ENCODE measurements at places on chromosomes 1 and 21.

- no peak for DNase-seq
These were observed 27.2 kb upstream of the TMCO1 start for GRCh38 chr1:165795894-165796293.

DNA sequence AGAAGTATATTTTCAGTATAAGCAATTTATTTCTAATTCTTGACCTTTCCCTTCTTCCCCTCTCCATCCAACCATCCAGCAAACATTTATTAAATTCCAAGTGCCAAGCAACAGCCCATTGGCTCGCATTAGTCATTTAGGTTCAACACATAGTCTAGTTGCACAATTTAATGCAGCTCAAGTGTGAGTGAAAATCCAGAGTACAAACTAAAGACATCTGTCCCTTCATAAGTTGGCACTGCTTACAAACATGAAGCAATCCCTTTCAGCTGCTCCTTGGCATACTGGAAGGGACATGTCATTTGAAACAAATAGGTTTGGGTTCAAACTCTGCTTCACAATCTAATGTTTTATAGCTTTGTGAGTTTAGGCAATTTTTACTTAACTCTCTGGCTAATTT is 10.7 kb downstream of the CASQ2 start:
- no peak for DNase-seq

DNA sequence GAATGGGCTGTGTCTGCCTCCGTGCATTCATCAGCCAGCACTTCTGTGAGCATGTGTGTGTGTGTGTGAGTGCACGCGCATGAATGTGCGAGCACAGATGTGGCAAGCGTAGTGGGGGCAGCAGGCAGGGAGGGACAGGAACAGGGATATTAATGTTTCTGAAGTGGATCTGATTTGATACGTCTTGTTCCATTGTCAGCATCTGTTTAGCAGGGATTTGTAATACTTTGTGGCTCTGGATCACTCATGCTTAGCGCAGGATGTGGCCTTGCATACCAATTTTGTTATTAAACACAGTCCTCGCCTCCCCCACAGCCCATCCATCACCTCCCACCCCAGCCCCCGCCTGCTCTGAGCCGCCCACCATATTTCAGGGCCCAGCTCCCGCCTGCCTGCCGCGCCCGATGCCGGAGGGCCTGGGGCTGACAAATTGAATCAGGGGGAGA is 52.4 kb downstream of the TMEM53 start:
- no peak for DNase-seq

GRCh38 chr1:80966266-80966665 is 834.5 kb upstream of the ADGRL2 start:
- DNase-seq, result no peak

GRCh38 chr1:15870421-15870820 is 22.9 kb downstream of the SPEN start:
- no peak for DNase-seq

GRCh38 chr21:17451364-17451891 is 61.4 kb upstream of the CXADR start:
- no peak for DNase-seq

DNA sequence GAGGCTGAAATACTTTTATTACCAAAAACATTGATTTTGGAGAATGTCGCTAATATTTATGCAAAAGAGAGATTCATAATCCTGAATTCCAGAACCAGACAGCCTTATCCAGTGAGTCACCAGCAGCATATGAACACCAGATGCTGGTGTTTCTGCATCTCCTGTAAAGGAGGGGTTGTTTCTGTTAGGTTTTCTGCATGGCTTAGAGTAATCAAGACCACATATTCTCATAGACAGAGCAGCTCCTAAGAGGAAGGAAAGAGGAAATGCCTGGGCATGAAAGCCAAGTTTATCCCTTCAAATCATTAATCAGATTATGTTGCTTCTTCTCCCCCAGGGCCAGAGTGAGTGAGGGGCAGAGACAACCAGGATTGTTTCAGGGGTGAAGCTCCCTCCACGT is 86.2 kb downstream of the NGF start:
- DNase-seq, result no peak

DNA sequence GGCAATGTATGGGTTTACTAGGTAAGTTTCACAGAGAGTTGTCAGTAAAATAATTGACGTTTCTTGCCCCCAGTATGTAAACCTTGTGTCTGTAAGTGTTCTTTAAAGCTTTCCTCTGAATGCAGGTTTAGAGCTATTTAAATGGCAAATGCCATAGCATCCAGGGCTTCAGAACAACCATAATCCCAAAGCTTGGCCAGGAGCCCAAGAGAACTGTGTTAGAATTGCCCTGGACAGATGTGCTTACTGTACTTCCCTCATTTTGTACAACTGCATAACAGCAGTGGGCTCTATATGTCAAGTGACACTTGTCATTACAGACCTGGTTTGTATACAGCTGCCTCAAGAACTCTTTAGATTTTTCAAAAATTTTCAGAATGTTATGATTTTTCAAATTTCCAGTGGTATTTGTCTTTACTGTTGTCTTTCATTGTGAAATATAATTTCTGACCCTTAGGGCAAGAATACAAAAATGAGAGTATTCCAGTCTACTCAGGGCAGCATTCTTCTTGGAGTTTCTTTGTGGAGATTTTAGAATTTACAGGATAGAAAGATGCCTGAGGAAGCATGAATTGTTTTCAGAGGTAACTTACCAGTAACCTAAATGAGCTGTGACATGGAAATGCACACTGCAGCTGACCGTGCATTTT is 136.9 kb upstream of the L1TD1 start:
- no peak for DNase-seq

- no peak for DNase-seq
These were observed 116.3 kb downstream of the NCAM2 start for GRCh38 chr21:21114461-21114860.

GRCh38 chr1:245493029-245493428 is 338.2 kb downstream of the KIF26B start:
- DNase-seq, result no peak

DNA sequence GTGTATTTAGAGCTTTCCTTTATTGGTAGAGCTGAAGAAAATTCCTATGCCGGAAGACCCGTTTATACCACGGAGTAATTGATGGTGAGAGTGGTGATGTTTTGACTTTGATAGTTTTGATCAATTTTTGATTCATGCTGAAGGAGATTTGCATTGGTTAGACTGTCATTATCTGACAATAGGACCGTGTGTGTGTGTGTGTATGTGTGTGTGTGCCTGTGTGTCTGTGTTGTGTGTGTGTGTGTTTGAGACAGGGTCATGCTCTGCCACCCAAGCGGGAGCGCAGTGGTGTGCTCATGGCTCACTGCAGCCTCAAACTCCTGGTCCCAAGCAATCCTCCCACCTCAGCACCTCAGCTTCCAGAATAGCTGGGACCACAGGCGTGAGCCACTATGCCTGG is 9.6 kb downstream of the FMN2 start:
- DNase-seq, result no peak

DNA sequence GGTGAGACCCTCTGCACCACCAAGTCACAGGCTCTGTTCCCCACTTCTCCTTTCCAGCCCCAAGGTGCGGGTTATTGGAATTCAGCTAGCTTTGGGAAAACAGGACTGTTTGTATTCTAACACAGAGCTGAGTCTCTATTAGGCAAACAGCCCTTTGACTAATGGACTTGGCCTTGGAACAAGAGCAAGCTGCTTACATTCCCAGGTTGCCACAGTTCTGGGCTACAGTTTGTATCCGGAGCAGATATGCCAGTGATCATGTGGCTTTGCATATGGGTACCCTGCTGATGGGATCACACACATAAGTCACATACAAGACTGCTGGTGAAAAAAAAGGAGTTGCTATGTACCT is 110.5 kb upstream of the COA6 start:
- no peak for DNase-seq

GRCh38 chr21:18163956-18164355 is 80.7 kb upstream of the CHODL start:
- DNase-seq, result no peak

DNA sequence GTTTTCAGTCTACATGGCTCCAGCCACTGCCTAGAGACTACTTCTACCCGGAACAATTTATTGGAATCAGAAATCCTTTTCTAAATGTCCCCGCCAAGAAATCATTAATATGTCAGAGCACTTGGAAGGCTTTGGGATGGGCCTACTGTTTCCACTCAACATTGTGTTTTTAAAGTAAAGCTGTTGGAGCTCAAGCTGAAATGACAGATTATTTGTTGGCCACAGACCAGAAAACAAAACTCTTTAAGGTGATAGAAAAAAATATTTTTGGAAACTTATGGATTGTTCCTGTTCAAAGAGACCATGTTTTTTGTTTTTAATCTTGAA is 496 bp downstream of the VPS45 start:
- DNase-seq, result no peak

- DNase-seq, result no peak
These were observed 402.3 kb downstream of the PTBP2 start for GRCh38 chr1:97123717-97124431.

- DNase-seq, result no peak
These were observed 1059.5 kb upstream of the ADGRL4 start for GRCh38 chr1:80066060-80066459.

DNA sequence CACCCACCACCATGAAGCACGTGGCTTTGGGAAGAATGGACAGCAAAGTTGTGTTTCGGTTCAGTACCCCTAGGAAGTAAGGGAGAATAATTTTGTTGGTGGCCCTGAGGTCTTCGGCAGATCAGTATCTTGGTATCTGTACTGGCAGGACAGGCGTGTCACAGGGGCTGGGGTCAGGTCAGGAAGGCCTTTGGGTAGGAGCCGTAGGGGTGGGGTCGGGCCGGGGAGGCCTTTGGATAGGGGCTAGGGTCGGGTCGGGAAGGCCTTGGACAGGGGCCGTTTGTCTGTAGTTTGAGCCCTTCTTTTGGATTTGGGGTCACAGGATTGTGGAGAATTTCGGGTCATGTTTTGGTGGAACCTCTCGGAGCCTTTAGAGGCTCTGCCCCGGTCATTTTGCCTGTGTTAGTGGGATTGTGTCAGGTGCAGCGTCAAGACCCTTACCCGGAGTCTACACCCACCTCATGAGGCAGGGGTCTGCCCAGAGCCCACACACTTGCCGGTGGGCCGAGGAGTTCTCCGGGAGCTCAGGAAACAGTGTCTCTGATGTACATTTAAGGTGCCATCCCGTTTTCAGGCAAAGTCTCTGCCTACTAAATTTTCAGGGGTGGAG is 75.3 kb upstream of the COL6A1 start:
- no peak for DNase-seq

- no peak for DNase-seq
These were observed 1.1 kb upstream of the TRIM58 start for GRCh38 chr1:247855911-247856310.

DNA sequence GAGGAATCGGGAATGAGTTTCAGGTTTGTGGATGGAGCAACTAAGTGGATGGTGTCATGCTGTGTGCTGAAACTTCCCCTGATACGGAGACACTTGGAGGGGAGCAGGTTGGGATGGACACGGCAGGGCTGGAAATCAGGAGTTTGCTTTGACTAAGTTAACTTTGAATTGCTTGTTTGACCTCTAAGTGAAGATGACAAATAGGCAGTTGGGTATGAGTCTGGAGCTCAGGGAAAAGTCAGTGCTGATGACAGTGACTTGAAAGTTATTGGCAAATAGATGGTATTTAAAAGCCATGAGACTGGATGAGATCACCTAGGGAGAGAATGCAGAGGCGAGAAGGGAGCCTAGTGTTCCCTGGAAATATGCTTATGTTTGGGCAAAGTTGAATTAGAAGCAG is 12.8 kb upstream of the ZSCAN20 start:
- no peak for DNase-seq

DNA sequence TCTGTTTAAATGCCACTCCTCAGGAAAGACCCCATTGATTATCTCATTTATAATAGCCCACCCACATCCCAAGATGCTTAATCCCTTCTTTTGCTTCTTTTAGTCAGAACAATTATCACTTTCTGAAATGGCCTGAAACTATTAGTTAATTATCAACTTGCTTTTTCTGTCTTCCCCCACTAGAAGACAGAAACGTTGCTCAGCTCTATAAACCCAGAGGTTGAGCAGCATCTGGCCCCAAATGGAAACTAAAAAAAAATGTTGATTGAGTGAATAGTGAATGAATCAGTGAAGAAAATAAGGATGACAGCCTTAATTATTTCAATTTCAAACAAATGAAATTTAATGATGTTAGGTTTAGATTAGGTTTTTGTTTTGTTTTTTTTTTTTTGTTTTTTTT is 38.2 kb upstream of the PIGC start:
- DNase-seq, result no peak
